ENCODE measurements at places on chromosomes 1 and 21. TPM values are rescaled to one million over a fixed set of nuclear protein-coding genes. Genes with fewer than 3 reads are reported as not detected.

Gene SLAMF6
- total RNA-seq: not detected

- no peak for DNase-seq
Observed at GRCh38 chr1:81259625-81260411, 540.9 kb upstream of the ADGRL2 start.

DNA sequence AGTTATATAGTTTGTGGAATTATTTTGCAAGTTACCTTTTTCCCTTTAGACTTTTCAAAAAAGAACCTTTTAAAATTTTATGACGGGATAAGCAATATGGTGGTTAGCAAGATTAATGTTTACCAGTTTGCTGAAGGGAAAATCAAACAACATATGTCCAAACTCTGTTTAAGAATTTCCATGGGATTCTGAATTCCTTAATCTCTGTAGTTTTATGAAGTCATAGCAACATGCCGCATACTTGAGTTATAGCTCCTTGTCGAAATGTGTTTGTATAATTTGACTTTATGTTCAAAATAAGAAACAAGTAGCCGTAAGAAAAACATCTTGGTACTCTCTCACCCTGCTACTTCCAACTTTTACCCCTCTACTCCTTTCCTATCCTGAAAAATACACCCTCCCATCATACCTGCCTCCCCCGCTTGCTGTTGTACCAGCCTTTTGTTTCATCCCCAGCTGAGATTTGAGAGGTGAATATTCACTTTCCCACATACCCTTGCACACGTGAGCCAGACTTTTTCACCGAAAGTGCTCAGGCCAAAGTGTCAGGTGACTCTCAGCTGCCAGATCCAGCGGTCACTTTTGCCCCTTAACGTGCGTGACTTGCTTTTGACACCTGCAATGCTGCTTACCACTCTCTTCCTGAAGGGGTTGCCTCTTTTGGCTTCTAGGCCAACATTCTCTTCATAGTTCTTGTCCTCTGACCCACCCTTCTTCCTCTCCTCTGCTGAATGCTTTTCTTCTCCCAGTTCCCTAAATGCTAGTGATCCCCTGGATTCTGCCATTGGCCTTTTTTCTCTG is 83.5 kb upstream of the ZNF326 start:
- DNase-seq: no peak

DNA sequence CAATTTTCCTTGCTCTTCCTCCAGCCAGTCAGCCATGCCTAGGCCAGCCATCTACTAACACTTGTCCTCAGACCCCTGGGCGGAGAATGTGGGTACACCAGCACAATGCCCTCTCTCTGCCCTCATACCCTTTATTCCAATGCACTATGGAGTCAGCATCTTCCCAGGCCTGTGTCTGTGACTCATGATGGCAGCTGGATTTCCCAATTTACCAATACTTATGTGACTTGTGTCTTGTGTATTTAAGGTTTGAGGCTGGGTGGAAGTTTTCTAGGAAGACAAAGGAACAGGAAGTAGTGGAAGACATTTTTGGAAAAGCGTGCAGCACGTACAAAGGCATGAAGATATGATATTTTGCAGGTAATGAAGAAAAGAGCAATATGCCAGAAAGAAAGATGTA is 114.3 kb downstream of the NMNAT2 start:
- DNase-seq: no peak

GRCh38 chr1:230270559-230271281 is 155.4 kb downstream of the PGBD5 start:
- peak; percentile 97 for DNase-seq

DNA sequence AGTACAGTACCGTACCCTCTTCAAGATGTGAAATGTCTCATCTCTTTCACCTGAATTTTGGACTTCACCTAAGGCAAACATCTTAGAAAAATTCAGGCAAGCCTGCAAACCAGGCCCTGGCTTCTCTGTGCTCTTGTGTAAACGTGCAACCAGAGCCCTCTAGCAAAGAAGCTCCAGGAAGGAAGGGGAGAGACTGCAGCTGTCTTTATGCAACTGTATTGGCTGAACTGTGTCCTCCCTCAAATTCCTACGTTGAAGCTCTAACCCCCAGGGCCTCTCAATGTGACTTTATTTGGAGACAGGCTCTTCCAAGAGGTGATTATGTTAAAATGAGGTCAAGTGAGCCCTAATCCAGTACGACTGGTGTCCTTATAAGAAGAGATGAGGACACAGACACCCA is 60.3 kb downstream of the SLC45A1 start:
- no peak for DNase-seq

DNA sequence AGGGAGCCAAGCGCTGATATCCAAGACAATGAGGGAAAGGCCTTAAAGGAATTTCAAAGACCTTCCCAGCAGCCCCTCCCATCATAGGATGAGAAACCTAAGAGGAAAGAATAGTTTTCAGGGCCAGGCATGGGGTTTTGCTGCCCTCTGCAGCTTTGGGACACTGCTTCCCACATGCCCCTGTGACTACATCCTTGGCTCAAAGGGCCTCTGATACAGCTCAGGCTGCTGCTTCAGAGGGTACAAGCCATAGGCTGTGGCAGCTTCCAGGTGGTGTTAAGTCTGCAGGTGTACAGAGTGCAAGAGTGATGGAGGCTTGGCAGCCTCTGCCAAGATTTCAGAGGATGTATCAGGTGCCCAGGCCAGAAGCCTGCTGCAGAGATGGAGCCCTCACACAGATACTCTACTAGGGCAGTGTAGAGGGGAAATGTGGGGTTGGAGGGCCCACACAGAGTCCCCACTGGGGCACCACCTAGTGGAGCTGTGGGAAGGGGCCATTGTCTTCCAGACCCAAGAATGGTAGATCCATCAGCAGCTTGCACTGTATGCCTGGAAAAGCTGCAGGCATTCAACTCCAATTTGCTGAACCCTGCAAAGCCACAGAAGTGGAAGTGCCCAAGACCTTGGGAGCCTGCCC is 125.8 kb downstream of the SLC45A1 start:
- peak; percentile 48 for DNase-seq
